ENCODE measurements at places on chromosomes 12 and 14.

- no peak for DNase-seq
These were observed 33.1 kb downstream of the CMKLR1 start for GRCh38 chr12:108305991-108306501.

DNA sequence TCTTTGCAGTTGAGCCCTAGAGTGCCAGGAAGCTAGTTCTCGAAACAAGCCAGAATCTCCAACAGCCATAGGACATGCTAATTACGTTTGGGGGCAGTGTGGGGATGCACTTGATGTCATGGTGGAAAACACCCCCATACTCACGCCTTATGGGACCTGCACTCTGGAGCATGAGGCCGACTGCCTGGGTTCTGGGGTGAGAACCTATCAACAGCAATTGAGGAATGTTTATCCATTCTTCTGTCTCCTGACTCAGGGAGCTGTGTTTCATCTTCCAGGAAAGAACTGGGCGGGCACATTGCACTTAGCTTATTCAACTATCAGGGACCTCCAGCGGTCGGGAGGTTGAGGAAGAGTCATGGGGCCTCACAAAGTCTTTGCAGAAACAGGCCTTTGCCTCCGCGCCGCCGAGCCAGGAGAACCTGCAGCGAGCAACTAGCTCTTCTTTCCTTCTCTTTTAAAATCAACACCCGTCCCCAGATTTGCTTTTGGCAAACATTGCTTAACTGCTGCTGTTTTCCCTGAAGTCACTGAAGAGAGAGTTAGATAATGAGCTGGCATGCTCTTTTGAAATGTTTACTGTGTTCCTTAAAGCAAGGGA, 226.1 kb upstream of the DIO3 start:
- DNase-seq = no peak

GRCh38 chr14:50853891-50854290, 18.0 kb upstream of the ABHD12B start:
- no peak for DNase-seq

DNA sequence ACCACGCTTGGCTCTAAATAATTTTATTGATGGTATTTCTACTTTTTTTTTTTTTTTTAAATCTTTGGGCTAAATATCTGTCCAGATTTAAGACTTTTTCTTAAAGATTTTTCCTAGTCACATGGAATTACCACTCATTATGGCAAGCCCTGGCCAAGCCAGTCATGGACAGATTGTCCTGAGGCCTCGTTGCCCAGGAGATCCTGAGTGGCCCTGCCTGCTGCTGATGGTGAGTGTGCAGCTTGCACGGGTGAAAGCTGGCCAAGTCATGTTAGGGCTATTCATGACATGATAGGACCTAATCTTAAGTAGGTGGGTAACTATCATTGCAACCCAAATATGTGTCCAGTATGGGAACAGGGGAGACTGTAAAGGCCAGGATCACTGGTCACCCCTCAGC, 27.8 kb downstream of the GUCY2C start:
- DNase-seq = no peak

DNA sequence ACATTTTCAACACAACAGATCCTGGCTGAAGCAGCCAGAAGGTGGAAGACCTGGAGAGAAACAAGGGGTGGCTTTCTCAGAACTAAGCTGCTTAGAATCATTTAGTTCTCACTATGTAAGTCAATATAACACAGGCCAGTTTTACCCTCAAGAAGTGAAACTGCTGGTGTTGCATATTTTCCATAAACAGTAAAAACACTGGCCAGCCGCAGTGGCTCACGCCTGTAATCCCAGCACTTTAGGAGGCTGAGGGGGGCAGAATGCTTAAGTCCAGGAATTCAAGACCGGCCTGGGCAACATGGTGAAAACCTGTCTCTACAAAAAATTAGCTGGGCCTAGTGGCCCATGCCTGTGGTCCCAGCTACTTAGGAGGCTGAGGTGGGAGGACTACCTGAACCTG, 11.6 kb downstream of the STX2 start:
- DNase-seq = no peak

- no peak for DNase-seq
These were observed 140.1 kb downstream of the DHRS2 start for GRCh38 chr14:23776296-23776695.

DNA sequence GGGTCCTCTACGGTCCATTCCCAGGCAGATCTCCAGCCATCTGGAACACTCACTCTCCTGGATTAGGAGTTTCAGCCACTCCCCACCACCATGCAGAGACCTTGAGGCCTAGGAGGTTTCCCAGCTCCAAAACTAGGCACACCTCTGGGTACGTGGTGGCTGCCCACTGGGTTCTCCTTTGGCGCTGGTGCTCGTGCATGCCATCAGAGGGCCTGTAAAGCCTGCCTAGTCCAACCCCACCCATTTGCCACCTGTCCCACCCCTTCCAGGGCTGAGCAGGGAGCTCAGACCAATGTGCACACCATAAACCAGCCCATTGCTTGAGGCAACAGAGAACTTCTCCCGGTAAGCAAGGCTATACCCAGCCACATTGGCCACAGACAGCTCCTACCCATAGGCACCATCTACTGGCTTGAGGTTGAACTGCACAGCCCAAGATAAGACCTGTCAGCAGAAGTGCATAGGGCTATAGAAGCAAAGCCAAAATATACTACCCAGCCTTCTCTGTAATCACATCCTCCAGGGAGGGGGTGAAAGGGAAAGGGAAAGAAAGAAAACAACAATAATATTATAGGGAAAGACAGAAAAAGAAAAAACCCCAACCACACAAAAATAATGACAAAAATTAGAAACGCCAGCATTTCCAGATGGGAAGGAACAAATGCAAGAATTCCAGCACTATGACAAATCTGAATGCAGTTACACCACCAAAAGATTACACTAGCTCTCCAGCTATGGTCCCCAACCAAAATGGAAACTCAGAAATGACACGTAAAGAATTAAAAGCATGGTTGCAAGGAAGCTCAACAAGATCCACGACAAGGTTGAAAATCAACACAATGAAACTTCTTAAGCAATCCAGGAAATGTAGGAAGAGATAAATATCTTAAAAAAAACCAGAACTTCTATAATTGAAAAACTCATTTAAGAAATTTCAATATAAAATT, 111.9 kb upstream of the CCDC175 start:
- no peak for DNase-seq

- no peak for DNase-seq
These were observed 588.5 kb downstream of the VRK1 start for GRCh38 chr14:97385727-97386126.

DNA sequence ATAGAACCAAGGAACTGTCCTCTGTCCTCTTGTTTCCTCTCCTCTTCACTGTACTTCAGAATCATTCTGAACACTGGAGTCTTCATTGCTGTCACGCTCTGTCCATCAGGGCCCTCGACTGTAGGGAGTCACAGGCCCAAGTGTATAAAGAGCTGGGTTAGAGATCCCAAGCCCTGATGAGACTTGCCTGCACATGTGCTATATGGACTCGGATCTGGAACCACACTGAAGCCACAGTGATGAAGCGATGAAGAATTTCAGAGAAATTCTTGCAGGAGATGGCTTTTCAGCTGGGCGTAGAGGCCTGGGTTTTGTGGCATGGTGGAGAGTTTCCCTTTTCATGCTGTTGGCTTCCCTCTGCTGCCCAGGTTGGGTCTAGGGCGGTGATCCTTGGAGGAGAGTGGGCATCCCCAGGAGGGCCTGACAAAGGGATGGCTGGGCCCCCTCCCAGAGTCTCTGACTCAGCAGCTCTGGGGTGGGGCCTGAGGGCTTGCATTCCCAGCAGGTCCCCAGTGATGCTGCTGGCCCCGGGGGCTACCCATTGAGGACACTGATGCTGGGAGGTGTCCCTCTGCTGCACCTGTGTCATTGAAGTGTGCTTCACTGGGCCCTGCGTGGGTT, 39.6 kb upstream of the YY1 start:
- DNase-seq = no peak

GRCh38 chr14:91368776-91369416, 48.7 kb downstream of the CCDC88C start:
- DNase-seq = no peak

- DNase-seq = no peak
These were observed 23.2 kb upstream of the PSMA6 start for GRCh38 chr14:35268946-35269345.

GRCh38 chr12:113946175-113946574, 19.9 kb downstream of the RBM19 start:
- no peak for DNase-seq

- no peak for DNase-seq
These were observed 173.5 kb downstream of the SLC41A2 start for GRCh38 chr12:104784592-104784991.

All from stimulated activated CD4-positive, alpha-beta T cell treated with anti-CD3 and anti-CD28 coated beads, TNF-alpha, amount 100 ng/mL, for 1 hour (primary cell).